ENCODE measurements at places on chromosomes 12 and 14.

- DNase-seq: no peak
Measured at GRCh38 chr14:33317675-33318074, 379.0 kb downstream of the NPAS3 start.

GRCh38 chr12:20547816-20548575 lies 147.1 kb upstream of the SLCO1C1 start:
- DNase-seq: no peak

DNA sequence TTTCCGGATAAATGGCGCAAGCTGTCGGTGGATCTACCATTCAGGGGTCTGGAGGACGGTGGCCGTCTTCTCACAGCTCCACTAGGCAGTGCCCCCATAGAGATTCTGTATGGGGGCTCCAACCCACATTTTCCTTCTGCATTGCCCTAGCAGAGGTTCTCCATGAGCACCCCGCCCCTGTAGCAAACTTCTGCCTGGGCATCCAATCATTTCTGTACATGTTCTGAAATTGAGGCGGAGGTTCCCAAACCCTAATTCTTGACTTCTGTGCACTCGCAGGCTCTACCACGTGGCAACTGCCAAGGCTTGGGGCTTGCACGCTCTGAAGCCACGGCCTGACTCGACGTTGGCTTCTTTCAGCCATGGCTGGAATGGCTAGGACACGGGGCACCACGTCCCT lies 5.1 kb upstream of the SERPINA10 start:
- no peak for DNase-seq

- DNase-seq: no peak
Measured at GRCh38 chr12:119457271-119457670, 122.7 kb downstream of the CCDC60 start.

DNA sequence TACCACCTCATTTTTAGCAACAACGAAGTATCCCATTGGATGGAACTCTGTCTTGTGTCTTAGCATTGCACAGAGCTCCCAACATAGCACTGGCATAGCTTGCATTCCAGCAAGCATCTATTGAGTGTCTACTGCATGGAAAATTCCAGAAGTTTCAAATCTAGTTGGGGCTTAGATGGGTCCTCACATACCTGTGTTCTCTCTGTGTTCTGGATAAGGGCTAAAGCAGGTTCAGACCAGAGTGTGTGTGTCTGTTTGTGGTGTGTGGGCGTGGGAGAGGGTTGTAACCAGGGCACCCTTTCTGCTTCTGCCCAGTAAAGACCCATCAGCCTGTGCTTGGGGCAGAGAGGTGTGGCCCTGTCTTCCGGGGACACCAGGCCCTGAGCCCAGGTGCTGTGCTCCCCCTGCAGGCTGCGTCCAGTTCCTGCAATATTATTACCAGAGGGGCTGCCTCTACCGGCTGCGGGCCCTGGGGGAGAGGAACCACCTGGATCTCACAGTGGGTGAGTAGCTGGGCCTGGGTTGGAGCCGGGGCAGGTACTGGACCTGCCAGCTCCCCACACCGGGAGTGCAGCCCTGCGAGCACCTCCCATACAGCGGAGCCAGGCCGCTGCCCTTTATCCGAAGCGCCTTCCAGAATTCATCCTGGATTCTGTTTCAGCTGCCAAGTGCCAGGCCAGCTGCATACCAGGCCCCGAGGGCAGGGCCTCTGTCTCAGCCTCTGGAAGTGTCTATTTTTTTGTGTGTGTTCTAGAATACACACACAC lies 20.3 kb downstream of the RHOF start:
- peak; percentile 66 for DNase-seq

GRCh38 chr14:68407825-68408224 lies 385.0 kb downstream of the ZFP36L1 start:
- no peak for DNase-seq

- no peak for DNase-seq
Measured at GRCh38 chr12:109165599-109165998, 49.2 kb downstream of the ACACB start.

GRCh38 chr12:14153803-14154202 lies 172.4 kb upstream of the GRIN2B start:
- DNase-seq: no peak

DNA sequence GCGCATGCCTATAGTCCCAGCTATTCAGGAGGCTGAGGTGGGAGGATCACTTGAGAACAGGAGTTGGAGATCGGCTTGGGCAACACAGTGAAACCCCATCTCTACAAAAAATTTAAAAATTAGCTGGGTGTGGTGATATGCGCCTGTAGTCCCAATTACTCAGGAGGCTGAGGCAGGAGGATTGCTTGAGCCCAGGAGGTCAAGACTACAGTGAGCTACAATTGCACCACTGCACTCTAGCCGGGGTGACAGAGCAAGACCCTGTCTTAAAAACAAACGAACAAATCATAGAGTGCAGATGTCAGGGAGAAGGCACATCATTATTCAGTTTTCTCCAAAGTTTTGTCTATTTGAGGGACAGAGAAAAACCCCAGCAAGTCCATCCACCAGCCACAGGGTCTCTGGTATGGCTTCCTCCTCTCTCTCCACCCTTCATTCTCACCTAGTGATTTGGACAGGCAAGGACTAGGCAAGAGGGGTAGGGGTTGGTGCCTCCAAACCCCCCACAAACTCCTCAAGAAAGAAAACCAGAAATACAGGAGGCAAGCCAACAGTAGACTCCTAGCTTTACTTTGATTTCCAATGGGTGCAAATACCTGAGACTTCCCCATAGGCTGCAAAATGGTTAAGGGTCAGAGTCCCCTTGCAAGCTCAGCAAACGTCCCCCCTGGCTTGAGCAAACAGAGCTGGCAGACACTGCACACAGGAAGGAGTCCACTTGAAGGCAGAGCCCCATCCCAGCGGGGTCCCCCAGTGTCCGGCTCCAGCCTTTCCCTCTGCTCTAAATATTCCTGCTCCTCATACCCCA lies 26.5 kb upstream of the RPLP0 start:
- no peak for DNase-seq

DNA sequence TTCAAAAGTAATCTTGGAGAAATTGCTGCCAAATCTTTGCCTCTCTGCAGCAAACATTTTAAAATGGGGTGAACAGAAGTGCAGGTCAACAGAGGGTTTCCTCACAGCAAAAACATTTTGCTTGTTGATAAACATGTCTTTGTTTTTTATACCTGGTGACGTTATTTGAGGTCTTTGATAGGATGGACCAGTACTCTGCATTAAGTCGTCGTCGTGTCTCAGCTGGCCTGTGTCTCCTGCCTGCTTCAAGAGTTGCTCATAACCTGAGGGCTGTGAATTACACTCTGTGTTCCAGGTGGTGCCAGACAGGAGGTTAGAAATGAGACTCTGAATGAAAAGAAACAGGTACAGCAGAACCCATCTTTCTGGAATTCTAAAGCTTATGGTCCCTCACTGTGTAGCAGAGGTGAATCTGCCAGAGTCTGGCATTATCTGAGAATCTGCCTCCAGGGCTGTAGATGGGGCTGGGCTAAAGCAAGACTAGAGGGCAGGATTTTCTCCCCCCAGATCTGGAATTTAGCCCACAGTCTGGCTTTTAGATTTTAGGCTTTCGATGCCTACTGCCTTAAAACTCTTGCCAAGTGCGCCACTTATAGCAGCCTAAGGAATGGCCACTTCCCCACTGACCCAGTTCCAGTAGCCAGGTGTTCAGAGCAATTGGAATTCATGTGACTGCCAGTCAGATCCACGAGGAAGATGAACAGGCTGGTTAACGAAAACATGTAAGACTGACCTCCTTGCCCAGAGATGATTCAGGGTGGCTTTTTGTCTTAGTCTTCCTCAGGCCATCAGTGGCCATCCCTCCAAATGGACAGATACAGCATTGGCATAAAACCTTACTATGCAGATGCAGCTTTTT lies 161.2 kb downstream of the PRKCH start:
- no peak for DNase-seq

- DNase-seq: peak; percentile 62
Measured at GRCh38 chr12:26122681-26123481, 2.0 kb downstream of the BHLHE41 start.

All from progenitor cell of endocrine pancreas (in vitro differentiated cells).